ENCODE measurements at places on chromosomes 7 and 10.
A peak's percentile ranks its signal among the peaks of the same experiment; 100 is the strongest.

DNA sequence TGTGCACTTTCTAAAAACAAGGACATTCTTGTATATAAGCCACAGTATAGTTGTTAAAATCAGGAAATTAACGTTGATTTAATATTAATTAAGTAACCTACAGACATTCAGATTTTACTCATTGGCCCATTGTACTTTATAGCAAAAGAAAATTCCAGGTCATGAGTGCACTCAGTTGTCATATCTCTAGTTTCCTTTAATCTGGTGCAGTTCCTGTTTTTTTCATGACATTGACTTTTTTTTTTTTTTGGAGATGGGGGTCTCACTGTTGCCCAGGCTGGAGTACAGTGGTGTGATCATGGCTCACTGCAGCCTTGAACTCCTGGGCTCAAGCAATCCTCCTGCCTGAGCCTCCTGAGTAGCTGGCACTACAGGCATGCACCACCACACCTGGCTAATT lies 24.1 kb downstream of the R3HCC1L start:
- DNase-seq: no peak

GRCh38 chr7:106655703-106656498 lies 5.1 kb downstream of the CCDC71L start:
- no peak for DNase-seq

GRCh38 chr7:28126410-28127041 lies 54.1 kb downstream of the JAZF1 start:
- DNase-seq: no peak

- no peak for DNase-seq
These were observed 98.2 kb downstream of the KIAA1217 start for GRCh38 chr10:24307116-24307515.

DNA sequence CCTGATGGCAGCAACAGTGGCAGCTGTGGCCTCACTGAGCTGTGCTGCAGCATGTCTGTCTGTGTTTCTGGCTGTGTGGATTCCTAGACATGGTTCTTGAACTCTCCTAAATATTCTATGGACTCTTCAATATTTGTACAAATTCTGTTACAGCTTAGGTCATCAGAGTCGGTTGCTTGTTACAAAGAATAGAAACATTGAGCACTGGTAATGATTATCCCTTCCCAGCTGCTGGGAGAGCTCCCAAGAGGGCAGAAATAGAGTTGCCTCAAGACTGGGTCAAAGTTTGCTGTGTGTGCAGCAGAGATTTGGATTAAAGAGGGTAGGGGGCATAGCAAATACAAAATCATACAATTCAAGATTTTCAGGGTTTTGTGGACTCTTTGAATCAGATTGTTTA lies 337.1 kb upstream of the AKR1E2 start:
- no peak for DNase-seq

GRCh38 chr10:16809074-16809718 lies 8.0 kb downstream of the RSU1 start:
- DNase-seq: peak; percentile 70

DNA sequence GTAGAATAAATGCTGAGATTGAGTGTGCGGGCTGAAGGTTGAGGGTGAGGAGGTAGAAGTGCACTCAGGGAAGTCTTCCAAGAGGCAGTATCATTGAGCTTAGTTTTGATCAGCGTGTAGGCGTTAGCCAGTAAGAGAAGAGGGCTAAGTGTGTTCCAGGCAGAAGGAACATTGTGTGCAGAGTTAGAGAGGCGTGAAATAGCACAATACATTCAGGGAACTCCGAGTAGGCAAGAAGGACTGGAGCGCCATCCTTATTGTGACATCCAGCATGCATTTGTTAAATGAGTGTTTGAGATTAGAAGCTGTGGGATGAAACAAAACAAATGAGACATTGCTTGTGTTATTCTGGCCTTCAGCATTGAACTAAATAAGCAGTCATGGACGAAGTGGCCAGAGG lies 140.9 kb upstream of the MKLN1 start:
- no peak for DNase-seq

DNA sequence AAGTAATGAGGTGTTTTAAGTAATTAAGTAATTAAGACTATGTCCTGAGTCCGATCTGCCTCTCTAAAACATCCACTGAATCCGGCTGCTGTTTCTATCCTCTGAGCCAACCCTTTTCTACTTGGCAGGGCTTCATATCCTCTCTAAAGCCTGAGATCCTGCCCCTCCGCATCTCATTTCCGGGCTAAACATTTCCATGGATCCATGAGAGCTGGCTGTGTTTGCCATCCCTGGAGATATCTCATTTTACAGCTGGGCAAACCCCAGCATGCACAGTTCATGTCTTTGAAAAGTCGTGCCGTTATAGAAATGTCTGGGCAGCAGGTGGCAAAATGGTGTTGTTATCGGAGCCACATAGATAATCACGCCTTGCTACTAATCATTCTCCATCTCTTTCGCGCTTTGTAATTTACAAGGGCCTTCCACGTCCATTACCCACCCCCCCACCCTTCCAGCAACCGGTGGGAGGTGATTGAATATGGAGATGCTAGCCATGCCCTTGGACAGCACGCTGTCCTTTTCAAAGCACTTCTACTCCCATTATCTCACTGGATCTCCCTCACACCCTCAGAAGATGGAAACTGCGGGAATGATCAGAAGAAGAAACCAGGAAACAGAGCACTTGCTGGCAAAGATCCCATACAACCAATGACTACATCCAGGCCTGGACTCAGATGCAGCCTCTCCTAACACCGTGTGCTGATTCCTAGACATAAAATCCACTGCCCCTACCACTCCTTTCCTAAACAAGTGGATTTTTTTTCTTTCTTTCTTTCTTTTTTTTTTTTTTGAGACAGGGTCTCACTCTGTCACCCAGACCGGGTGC lies 1189.2 kb downstream of the TYW1 start:
- no peak for DNase-seq

- DNase-seq: no peak
These were observed 86.7 kb downstream of the GFRA1 start for GRCh38 chr10:116186273-116186672.

DNA sequence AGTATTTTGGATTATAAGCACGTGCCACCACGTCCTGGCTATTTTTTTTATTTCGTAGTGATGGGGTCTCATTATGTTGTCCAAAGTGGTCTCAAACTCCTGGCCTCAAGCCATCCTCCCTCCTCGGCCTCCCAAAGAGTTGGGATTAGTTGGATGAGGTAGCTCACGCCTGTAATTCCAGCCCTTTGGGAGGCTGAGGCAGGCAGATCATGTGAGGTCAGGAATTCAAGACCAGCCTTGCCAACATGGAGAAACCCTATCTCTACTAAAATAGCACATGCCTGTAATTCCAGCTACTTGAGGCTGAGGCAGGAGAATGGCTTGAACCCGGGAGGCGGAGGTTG lies 21.8 kb upstream of the YWHAG start:
- DNase-seq: no peak

GRCh38 chr10:5560142-5560816 lies 35.5 kb downstream of the CALML3 start:
- DNase-seq: no peak
